NCI-H2081 (cell line): ENCODE measurements at places on chromosomes 2 and 18.

DNA sequence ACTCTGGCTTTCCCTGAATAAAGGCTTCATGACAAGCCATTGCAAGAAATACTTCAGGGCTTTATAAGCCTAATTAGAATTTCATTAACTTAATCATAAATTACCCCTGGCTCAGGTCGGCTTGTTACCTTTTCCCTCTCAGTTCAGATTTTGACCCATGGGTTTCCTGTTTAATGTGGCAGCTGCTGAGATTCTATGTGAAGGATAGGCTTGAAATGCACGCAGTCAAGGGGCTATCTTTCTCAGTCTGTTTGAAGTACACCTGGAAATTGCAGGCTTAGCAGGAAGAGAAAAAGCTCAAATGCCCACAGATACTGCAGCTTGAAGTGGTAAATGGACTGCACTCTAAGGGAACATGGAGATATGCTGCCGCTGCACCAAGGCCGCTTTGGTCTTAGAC is 49.4 kb downstream of the CAVIN2 start:
- no peak for DNase-seq

GRCh38 chr2:61943251-61943650 is 37.8 kb downstream of the COMMD1 start:
- DNase-seq, result no peak

GRCh38 chr2:135093670-135094330 is 41.7 kb downstream of the RAB3GAP1 start:
- DNase-seq, result peak; percentile 85

GRCh38 chr2:210611466-210611865 is 55.1 kb downstream of the CPS1 start:
- DNase-seq, result no peak

- peak; percentile 68 for DNase-seq
These were observed 2.1 kb upstream of the PCBP1 start for GRCh38 chr2:70084973-70085710.
